ENCODE measurements at places on chromosomes 1 and 21. TPM values are rescaled to one million over a fixed set of nuclear protein-coding genes. Genes with fewer than 3 reads are reported as not detected.

DNA sequence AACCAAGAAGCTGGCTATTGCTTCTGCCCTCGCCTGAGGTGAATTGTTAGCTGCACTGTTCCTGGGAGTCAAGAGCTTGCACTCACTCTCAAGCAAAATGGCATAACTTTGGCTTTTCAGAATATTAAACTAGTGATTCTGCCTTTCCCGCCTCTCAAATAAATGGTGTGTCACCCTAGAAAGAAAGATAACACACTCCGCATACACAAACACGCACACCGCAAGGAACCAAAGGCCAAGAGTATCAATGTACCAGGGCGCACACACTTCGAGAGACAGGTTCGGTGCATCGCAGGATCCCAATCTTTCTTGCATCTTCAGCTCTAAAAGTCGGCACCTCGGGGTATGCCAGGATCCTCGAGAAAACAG is 470 bp upstream of the RTCA start:
- no peak for DNase-seq

DNA sequence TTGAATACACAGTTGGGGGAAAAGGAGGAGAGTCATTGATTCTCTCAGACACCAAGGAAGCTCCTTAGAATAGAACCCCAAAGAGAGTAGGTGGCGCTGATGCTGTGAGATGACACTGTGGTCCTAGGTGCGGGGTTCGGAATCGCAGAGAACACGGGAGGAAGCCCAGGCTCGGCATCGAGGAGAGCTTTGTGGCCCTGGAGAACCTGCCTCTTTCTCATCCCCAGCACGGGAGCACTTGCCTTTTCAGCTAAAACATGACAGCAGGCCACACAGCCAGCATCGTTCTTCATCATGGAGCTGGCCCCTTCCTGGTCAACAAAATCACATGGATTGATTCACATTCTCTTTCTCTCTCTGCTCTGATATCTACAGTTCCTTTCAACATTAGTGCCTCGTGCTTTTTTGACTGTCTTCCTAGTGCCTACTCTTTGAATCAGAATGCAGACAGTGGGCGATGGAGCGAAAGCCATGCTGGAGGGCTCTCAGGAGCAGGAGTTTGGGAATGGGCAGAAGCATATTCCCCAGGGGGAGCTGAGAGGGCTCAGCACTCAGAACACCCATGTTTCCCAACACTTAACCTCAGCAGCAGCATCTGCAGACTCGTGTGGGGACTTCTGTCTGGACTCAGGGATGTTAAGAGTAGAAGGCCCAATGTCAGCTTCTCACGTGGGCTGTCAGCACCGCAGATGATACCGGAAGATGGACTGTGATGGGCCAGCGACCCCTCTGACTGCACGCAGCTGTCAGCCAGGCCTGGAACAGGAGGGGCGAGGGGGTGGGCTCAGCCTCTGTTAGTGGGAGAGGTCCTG is 539.4 kb downstream of the KIF26B start:
- DNase-seq = no peak

- no peak for DNase-seq
These were observed 73.5 kb upstream of the AKT3 start for GRCh38 chr1:243923292-243924171.

DNA sequence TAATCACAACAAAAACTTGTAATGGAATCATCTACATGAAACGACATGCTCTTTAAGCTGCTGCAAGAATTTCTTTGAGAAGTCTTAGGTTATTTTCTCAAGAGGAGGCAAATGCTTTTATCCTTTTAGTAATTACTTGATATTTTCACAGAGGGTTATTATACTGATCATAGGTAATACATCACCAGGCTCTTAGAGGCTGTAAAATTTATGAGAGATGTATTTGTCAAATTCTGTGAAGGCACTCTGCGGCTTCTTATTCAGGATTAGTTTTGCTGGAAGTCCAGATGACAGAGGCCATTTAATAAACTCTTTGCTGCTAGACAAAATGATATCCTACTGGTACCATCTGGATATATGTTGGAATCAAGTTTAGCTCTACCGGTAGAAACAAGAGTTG is 624.3 kb upstream of the BRINP3 start:
- no peak for DNase-seq

DNA sequence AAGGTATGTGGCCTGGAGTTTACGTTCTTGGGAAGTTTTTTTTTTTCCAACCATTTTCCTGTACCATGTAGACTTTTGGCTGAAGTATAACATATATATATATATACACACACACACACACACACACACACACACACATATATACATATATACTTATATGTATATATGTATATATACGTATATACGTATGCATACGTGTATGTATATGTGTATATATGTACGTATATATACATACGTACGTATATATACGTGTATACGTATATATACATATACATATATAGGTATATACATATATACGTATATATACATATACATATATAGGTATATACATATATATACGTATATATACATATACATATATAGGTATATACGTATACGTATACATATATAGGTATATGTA is 18.9 kb downstream of the CR1 start:
- DNase-seq = no peak

DNA sequence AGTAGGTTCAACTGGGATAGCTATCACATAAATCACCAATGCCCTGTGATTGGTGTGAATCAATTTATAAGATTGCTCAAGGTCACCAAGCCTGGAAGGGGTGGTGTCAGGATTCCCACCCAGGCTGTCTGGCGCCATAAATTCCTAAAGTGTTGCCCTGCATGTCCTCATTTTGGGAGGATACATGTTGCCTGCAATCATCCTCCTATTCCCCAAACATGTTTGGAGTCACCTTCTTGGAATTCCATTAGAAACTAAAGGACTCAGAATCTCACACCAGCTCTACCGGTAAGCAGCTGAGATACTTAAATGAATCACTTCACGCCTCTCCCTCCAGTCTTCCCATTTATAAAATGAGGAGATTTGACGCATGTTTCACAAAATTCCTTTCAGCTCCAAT is 54.1 kb upstream of the SLC45A1 start:
- no peak for DNase-seq

DNA sequence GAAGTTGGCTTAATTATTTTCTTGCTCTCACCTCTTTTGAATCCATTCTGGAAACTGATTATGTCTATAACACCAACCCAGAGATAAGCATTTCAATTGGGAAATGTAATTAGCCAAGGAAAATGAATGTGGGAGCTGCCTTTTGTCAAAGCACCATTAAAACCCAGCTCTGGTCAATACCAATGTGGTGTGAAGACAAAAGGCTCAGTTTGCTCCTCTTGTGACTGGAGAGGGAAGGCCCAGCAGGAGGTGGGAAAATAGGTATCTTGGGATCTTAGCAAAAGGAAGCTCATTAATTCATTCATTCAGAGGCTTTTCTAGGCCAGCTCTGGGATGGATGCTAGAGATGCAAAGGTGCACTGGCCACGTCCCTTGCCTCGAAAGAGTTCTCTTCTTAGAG is 75.0 kb upstream of the SELENON start:
- DNase-seq = no peak

DNA sequence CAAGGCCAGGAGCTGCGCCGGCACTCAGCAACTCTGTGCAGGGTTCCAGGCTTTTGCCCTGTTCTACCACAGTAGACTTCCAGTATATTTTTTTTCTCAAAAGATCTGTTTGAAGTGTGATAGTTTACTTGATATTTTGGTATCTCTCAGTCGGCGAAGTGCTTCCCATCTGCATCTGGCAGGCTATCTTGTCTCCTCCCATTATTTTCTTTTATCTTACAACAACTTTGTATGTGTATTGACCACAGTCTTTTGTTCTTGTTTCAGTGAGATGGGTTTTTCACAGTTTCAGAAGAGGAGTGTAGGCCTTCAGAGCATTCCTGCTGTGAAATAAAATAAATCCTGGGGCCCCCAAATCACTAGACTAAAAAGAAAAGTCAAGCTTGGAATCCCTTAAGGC is 292.9 kb downstream of the PTGER3 start:
- no peak for DNase-seq

DNA sequence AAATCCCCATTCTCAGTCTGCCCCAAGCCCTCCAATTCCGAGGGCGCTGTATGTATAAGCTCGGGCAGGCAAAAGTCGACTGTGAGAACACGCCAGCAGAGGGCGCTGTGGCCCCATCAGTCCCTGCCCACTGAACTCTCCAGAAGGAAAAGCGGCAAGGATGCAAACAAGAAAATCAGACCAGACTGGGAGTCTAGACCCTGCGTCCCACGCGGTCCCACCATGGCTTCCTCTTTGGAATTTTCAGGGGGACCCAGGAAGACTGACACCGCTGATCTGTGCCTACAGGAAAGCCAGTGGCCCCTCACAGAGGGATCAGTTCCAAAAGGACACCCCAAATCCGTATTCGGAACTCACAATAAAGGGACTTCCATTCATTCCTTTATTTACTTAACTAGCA is 19.5 kb downstream of the TEX35 start:
- DNase-seq = no peak

DNA sequence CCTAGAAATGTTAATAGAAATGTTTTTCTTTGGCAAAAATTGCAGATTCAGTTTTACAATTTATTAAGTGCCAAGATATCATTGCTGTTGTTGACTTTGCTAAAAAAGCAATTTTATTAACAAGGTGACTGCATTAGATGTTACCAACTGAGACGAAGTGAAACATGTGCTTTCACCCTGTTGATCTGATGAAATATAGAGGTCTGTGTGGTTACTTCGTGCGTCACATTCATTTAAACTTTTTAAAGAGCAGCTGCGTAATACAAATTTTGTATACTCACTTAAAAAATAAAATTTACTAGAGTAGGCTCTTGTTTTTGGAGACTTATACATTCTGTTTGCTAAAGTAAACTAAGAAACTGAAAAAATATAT is 465.7 kb downstream of the USP25 start:
- DNase-seq = no peak

DNA sequence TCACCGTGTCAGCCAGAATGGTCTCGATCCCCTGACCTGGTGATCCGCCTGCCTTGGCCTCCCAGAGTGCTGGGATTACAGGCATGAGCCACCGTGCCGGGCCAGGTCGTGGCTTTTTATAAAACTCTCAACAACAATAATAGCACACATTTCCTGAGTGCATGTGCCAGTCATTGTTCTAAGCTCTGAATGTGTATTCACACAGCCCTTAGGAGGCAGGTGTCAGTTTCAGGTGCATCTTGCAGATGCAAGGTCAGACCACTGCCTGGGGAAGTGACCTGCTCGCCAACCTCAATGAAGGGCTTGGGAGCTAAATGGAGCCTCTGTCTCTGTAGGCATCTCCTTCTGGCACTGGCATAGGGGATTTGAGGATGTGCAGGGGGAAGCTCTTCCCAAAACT is 1.6 kb upstream of the LEFTY2 start:
- peak; percentile 39 for DNase-seq

GRCh38 chr1:6268415-6268814 is 7.5 kb upstream of the GPR153 start:
- no peak for DNase-seq

GRCh38 chr21:30271156-30271555 is 11.6 kb downstream of the KRTAP24-1 start:
- DNase-seq = no peak

- no peak for DNase-seq
These were observed 228.5 kb upstream of the AJAP1 start for GRCh38 chr1:4425892-4426291.

- DNase-seq = no peak
These were observed 13.2 kb downstream of the CAPZB start for GRCh38 chr1:19472174-19472573.

DNA sequence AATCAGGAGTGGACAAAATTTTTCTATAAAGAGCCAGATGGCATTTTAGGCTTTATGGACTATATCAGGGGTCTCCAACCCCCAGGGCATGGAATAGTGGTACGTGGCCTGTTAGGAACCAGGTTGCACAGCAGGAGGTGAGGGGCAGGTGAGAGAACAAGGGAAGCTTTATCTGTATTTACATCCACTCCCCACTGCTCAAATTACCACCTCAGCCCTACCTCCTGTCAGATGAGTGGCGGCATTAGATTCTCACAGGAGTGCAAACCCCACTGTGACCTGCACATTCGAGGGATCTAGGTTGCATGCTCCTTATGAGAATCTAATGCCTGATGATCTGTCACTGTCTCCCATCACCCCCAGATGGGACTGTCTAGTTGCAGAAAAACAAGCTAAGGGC is 13.9 kb downstream of the PHTF1 start:
- no peak for DNase-seq

DNA sequence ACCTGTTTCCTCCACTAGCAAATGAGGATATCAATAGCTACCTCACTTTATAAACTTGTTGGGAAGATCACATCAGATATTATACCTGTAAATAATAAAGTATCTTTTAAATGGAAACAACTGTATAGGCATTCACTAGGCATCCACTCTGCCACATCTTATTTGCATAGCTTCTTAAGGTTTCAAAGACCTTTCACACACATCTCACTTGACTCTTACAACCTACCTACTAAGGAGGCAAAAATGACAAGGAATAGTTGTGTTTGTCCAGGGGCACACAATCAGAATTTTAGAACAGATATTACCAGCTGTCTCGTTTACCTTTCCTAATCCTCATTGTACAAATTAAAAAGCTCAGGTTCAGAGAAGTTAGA is 51.5 kb downstream of the VANGL2 start:
- no peak for DNase-seq

GRCh38 chr1:192967211-192967877 is 91.8 kb downstream of the UCHL5 start:
- DNase-seq = no peak

DNA sequence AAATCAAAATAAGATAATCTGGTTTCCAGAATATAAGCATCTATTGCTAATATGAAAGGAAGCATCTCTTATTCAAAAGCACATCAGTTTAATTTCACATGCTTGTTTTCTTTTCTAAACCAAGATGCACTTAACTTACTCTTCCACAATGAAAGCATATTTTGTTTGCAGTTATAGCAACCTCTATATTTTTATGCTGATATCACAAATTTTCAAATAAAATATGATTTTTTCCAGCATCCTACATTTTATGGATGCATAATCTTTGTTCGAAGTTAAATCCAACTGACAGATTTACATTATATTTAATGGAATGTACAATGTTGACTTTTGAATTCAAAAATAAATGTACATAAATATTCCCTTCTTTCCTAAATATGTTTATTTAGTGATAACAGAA is 978.3 kb upstream of the B3GALT2 start:
- DNase-seq = no peak

GRCh38 chr1:189438808-189439207 is 1038.9 kb downstream of the BRINP3 start:
- DNase-seq = no peak

Gene FNBP1L
- polyA plus RNA-seq = 0.02 TPM

Gene TTLL7
- 0.58 TPM for polyA plus RNA-seq

Gene ICOSLG
- 6.5 TPM for polyA plus RNA-seq

Gene RHCE
- 0.25 TPM for polyA plus RNA-seq

Gene AKR7A3
- 0.23 TPM for polyA plus RNA-seq
